ENCODE measurements at places on chromosomes 2 and 18. TPM values are rescaled to one million over a fixed set of nuclear protein-coding genes. Genes with fewer than 3 reads are reported as not detected.
A peak's percentile ranks its signal among the peaks of the same experiment; 100 is the strongest.

XDH gene
- polyA plus RNA-seq: not detected

IL1RL1 gene
- polyA plus RNA-seq: not detected

GREB1 gene
- polyA plus RNA-seq: not detected

FARSB gene
- polyA plus RNA-seq: 8.4 TPM

TXNDC2 gene
- polyA plus RNA-seq: 0.36 TPM

MARS2 gene
- 1.3 TPM for polyA plus RNA-seq

COBLL1 gene
- polyA plus RNA-seq: 0.24 TPM

NEURL3 gene
- polyA plus RNA-seq: not detected

DNA sequence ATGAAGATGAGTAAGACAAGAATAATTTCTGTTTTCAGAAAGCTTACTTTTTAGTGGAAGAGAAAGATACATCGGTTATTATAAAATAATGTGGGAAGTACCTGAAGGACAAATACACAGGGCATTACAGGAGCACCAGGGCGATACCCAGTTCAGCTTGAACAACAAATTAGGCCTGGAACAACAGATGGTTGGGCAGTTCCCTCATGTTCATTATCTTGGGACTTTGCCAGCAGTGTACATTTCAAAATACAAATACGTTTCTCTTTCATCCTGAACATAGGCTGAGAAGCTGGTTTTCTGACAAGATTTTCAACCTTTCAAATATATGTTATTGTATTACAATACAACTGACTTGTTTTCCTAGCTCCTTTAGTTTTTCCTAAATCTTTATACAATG is 79.6 kb downstream of the TGIF1 start:
- no peak overlapping the region for H3K4me3 ChIP-seq
- no peak overlapping the region for H3K27ac ChIP-seq
- no peak for DNase-seq

- H3K4me1 ChIP-seq: no peaks in the 10 kb centered on the region
- H3K4me3 ChIP-seq: no peak overlapping the region
- H3K36me3 ChIP-seq: peaks cover 71% of the 10 kb centered on the region
Measured at GRCh38 chr2:43553341-43553855, 42.4 kb downstream of the THADA start.

GRCh38 chr2:216074794-216075193 is 6.8 kb downstream of the PECR start:
- DNase-seq: no peak
- peaks cover 10% of the 10 kb centered on the region for H3K36me3 ChIP-seq
- no peak overlapping the region for H3K4me3 ChIP-seq
- H3K4me1 ChIP-seq: peaks cover 17% of the 10 kb centered on the region
- H3K27me3 ChIP-seq: no peaks in the 10 kb centered on the region
- no peak overlapping the region for H3K27ac ChIP-seq

DNA sequence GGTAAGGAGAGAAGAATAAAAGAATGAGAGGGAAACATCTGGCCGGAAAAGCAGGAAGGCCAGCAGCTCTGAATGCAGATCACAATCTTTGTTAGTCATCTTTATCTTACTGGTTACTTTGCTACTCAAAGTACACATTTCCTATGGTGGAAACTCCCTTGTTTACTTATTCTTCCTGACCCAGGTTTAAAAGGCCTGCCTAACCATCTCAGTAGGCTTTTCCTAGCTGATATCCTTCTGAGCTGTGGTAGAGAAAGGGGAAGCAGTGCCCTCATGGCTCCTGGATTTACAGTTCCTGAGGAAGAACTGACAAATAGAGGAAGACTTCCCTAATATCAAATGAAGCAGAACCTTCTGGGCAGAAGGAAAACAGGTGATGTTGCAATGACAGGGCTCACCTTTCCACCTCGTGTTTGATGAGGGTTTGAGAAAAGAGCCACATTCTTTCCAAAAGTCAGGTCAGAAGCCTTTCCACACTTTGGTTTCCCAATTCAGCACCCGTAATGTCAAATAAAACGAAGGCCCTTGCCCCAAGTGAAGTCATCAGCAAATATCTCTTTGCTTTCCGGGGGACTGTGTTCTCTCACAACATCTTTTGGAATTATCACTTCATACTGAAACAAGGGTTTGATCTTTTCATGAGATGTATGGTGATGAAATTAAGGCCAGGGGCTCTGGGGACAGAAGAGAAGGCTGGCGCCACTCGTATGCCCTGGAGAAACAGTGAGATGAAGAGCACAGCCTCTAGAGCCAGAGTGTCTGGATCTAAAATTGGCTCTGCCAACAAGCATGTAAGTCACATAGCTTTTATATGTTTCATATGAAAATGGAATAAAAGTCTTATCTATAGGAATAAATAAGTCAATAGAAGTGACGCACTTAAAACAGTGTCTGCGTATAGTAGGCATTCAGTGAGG is 26.7 kb upstream of the APOB start:
- no peak for DNase-seq
- H3K27ac ChIP-seq: no peak overlapping the region
- H3K36me3 ChIP-seq: no peaks in the 10 kb centered on the region

DNA sequence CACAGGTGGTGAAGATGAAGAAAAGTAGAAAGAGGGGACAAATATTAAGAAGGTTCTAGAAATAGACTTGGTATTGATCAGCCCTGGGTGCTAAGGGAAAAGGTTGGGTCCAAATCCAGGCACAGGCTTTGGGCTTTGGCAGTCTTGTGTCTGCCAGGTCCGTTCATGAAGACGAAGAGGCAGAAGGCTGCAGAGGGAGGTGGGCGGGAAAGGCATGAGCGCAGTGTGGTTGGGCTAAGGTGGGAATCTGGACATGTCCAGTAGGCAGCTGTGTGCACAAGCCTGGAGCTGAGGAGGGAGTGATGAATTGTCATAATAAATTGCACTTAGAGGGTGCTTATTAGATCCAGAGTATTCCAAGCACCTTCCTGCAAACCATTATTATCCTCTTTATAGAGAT is 105.7 kb upstream of the TEX51 start:
- DNase-seq: no peak
- H3K27ac ChIP-seq: no peak overlapping the region
- no peaks in the 10 kb centered on the region for H3K27me3 ChIP-seq
- H3K36me3 ChIP-seq: no peaks in the 10 kb centered on the region
- H3K4me1 ChIP-seq: peaks cover 13% of the 10 kb centered on the region

- no peak for DNase-seq
- no peak overlapping the region for H3K4me3 ChIP-seq
- peaks cover 7% of the 10 kb centered on the region for H3K36me3 ChIP-seq
Measured at GRCh38 chr2:173239644-173240043, 115.0 kb upstream of the CDCA7 start.

DNA sequence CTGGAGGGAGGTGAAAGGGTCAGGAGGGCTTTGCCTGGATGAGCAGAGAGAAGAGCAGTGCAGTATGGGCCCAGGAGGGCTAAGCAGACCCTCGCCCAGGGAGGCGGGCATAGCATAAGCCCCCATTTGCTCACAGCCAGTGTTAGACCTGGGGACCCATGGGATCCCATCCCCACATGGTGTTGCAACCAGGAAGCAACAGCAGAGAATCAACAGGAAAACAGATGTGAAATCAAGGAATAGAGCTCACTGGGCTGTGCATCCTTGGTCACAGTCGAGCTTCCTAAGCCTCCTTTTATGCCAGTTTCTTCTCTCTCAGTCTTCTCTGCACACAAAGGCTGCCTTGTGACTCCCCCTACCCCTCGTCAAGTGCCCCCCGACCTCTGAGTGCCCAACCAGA is 19.9 kb downstream of the ASB18 start:
- no peak overlapping the region for H3K4me3 ChIP-seq
- DNase-seq: no peak
- H3K27ac ChIP-seq: no peak overlapping the region
- H3K27me3 ChIP-seq: peaks cover 7% of the 10 kb centered on the region

GRCh38 chr18:77316008-77316407 is 66.4 kb downstream of the GALR1 start:
- no peaks in the 10 kb centered on the region for H3K4me1 ChIP-seq
- H3K27me3 ChIP-seq: peaks cover 7% of the 10 kb centered on the region
- DNase-seq: no peak
- no peak overlapping the region for H3K4me3 ChIP-seq

GRCh38 chr18:48918660-48919456 is 31.9 kb downstream of the SMAD7 start:
- no peak for DNase-seq
- peaks cover 12% of the 10 kb centered on the region for H3K36me3 ChIP-seq
- H3K4me3 ChIP-seq: no peak overlapping the region
- no peaks in the 10 kb centered on the region for H3K27me3 ChIP-seq

GRCh38 chr2:140596447-140596846 is 1534.4 kb downstream of the LRP1B start:
- no peak overlapping the region for H3K4me3 ChIP-seq
- H3K36me3 ChIP-seq: no peaks in the 10 kb centered on the region
- no peaks in the 10 kb centered on the region for H3K27me3 ChIP-seq
- H3K27ac ChIP-seq: no peak overlapping the region
- DNase-seq: no peak

- H3K27me3 ChIP-seq: no peaks in the 10 kb centered on the region
- H3K4me1 ChIP-seq: peaks cover 23% of the 10 kb centered on the region
- peak; percentile 21 for DNase-seq
- no peak overlapping the region for H3K27ac ChIP-seq
- H3K4me3 ChIP-seq: no peak overlapping the region
- peaks cover 17% of the 10 kb centered on the region for H3K36me3 ChIP-seq
Measured at GRCh38 chr2:207073801-207074678, 91.7 kb downstream of the KLF7 start.

All from CD14-positive monocyte (primary cell).